CD4-positive, alpha-beta memory T cell (primary cell): ENCODE measurements at places on chromosomes 1 and 21.

GRCh38 chr1:7339953-7340352 is 431.1 kb upstream of the VAMP3 start:
- DNase-seq, result no peak

GRCh38 chr1:66412704-66413103 is 121.2 kb upstream of the SGIP1 start:
- no peak for DNase-seq

- no peak for DNase-seq
These were observed 97.9 kb downstream of the CSMD2 start for GRCh38 chr1:34066981-34067603.

GRCh38 chr1:5009376-5010065 is 355.1 kb downstream of the AJAP1 start:
- no peak for DNase-seq

DNA sequence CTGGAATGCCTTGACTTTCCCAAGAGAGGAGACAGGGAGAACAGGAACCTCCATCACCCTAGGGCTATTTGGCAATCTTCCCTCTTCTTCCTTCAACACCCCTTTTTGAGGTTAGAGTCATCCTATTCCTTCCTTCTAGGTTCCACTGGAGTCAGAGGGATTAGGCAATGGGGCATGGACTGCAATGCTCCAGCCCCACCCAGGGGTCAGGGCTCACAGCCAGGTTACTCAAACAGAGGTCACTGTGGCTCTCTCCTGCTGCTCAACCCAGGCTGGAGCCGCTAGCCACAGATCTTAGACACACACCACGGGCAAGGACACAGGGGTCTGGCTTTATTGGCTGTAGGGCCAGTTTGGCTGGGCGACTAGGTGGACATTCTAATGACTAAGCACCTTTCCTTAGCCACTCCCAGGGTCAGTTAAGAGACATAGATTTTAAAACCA is 145.5 kb upstream of the NRIP1 start:
- no peak for DNase-seq

DNA sequence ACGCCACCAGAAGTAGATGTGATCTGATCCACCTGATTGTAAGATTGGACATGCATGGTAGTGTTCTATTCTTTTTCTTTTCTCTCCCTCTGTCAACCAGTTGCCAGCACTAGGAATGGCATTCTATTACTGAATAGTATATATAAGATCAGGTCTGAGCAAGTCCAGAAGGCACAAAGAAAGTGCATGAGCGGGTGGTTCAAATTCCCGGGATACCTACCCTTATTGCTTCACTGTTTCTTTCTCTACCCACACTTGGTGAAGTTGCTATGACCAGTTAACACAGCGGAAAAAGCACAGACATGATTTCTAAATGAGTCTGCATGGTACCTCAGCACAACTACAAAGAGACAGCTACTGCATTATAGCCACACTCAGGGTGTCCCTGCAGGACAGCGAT is 64.0 kb downstream of the SLC9A1 start:
- no peak for DNase-seq

DNA sequence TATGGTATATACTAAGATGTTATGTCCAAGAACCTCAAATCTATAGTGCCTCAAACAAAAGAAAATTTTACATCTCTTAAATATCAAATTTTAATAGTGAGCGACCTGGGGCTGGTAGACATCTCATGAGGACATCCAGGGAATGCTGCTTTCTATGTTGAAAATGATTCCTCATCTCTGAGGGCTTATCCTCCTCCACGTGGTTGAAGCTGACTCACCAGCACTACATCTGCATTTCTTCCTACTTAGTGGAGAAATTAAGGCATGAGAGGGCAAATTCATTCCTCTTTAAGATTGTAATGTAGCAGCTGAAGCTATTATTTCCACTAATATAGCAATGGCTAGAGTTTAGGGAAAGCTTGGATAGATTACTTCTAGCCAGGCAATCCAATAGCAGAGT is 529.5 kb downstream of the COL11A1 start:
- no peak for DNase-seq

DNA sequence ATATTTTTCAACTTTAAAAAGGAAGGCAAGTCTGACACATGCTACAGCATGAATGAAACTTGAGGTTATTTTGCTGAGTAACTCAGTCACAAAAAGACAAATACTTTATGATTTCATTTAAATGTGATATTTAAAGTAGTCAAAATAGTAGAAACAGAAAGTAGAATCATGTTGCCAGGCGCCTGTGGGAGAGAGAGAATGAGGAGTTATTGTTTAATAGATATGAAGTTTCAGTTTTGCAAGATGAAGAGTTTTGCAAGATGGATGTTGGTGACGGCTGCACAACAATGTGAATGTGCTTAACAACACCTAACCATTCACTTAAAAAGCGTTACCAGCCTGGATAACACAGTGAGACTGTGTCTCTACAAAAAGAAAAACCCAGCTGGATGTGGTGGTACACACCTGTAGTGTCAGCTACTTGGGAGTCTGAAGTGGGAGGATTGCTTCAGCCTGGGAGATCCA is 20.7 kb upstream of the ATP1A1 start:
- no peak for DNase-seq

DNA sequence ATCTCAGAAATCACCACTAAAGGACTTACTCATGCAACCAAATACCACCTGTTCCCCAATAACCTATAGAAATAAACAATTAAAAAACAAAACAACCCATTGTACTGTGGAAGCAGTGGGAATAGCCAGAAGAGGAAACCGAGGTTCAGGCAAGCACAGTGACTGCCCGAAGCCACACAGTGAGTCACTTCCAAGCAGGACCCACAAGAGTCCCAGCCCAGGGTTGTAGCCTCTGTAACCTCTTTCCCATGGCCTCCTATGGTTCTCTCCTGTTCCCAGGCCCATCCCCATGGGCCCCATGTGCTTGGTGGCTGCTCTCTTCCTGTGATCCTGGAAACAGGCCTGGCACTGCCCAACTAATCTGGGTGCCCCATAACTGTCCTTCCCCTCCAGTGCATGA is 29.0 kb upstream of the HTR1D start:
- no peak for DNase-seq

DNA sequence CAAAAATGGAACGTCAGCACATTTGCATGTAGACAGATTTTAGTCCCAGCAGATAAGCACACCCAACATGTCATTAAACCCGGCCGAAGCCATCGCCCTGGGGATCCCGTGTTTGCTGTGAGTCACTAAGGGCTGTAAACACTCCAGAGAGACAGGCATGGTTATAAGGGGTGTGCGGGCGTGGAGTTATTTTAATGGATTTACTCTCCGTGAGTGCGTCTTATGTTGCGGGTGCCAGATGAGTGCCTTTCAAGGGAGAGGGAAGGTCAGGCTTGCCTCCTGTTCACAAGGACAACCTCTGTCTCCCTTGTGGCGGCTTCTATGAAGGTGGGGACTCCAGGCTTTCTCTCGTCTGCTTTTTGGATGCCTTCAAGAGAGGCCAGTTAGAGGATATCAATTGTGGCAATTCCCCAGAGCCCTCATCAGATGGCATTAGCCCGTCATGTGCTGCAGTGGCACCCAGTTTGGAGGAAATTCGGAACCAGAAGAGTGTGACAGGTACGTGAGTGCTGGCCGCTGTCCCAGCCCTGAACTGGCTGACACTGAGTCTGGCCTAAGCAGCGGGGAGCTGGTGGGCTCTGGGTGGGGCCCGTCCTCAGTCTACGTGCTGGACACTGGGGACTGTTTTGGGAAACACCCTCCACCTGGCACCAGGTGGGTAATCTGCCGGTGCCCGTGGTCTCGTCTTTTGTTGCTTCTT is 223.8 kb upstream of the TMEM51 start:
- DNase-seq, result no peak

GRCh38 chr1:162756523-162756922 is 34.0 kb upstream of the HSD17B7 start:
- DNase-seq, result no peak

DNA sequence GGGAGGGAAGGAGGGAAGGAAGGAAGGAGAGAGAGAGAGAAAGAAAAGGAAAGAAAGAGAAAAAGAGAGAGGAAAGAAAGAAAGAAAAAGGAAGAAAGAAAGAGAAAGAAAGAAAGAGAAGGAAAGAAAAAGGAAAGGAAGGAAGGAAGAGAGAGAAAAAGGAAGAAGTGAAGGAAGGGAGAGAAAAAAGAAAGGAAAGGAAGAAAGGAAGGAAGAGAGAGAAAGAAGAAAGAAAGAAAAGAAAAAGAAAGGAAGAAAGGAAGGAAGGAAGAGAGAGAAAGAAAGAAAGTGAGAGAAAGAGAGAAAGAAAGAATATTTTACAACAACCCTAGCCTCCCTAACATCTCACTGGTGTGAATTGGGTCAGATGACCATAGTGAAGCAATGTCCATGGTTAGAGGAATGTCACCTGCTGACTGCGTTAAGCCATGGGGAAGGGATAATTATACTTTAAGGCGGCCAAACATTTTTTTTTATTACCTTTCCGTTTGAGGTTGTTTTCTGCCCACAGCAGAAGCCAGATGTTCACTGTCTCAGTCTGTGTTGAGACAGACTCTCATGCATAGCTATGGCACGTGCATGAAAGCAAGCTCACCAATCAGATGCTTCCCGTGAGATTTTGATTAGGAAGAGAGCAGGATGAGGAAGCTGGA is 76.4 kb downstream of the SNRPE start:
- no peak for DNase-seq

GRCh38 chr1:220564216-220564615 is 36.3 kb downstream of the MARK1 start:
- no peak for DNase-seq

GRCh38 chr1:98793136-98793535 is 131.6 kb downstream of the SNX7 start:
- DNase-seq, result no peak

DNA sequence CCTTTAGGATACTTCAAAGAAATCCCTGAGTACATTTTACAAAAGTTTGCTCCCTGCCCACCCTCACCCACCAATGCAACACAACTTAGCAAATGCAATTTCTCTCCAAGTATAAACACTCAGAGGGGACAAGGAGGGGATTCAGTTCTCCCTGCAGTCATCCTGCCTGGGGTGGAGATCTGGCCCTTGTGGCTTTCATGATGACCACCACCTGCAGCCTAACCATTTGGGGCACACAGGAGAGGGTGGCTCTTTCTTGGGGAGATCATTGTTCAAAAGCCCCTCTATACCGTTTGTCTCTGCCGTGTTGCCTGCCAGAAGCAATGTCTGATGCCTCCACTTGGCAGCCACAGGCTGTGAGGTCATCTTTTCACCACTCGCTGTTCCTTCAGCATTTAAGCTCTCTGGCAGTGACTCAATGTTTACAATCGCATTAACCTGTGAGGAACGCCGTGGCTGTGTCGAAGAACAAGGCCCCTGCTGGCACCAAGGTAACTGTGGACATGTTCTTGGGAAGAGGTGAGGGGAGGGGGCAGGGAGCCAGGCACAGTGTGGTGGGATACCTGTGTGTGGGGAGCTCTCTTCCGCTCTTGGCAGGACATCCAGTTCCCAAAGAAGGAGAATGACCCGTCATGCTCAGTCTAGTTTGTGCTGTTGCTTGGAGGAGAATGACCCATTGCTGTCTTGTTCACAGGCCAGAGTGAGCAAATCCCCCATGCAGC is 103.9 kb upstream of the DUSP10 start:
- DNase-seq, result no peak

- DNase-seq, result no peak
These were observed 119.9 kb upstream of the LHX8 start for GRCh38 chr1:75014250-75014649.

DNA sequence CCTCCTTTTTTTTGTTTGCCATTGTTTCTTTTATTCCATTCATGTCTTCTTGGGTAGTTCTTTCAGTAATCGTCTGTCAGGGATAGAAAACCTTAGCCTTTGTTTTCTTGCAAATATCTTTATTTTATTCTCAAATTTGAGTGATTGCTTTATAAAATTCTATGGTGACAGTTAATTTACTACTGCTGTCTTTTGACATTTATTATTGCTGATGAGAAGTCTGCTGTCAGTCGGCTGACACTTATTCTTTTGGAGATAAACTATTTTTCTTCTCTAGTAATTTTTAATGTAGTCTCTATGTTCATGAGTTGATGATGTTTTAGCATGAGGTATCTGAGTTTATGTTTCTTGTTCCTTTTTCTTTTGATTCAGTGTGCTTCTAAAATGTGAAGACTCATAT is 983.8 kb downstream of the TTLL7 start:
- DNase-seq, result no peak

GRCh38 chr1:41448821-41449220 is 35.7 kb downstream of the EDN2 start:
- no peak for DNase-seq

DNA sequence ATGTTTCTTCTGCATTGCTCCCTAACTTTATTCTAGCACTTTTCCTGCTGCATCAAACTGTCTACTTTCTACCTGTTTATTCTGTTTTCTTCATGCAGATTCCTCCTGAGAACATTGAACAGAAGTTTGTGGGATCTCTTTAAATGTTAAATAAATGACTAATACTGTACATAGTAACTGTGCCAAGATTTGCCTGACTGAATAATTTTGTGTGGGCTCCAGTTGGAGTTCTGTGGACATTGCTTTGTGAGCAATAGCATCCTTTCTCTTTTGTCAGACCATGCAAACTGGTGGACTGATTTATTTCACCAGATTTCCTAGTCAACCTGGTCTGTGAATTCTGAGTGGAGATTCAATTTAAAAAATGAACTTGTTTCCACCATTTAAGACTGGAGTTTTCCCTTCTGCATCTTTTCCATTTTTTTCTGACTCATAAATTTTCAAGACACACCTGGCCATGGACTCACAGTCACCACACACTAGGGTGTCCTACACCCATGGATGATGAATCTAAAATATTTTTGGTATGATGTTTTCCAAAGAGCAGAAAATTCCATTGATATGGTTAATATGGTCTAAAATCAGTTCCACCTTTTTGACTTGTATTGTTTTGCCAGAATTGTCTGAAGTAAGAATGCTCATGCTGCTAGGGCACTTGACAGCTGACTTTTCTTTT is 140.7 kb upstream of the SPAG17 start:
- no peak for DNase-seq

DNA sequence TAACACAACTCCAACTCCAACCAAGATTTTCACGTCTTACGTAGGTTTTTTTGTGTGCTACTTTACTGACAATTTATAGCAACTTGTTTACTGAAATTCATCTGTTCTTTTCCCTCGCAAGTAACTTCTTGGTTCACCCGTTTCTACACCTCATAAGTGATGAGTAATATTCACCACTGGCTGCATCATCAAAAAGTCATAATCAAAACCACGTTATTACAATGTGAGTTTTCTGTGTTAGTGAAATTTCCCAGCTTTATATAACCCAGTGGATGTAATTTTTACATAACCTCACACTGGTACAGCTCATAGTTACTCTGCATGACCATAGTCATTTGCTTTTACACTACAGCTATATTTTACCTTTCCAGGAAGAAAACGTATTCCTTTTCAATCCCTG is 401.1 kb upstream of the LYPLAL1 start:
- DNase-seq, result no peak

- no peak for DNase-seq
These were observed 330.7 kb downstream of the SMYD3 start for GRCh38 chr1:246176126-246177024.

DNA sequence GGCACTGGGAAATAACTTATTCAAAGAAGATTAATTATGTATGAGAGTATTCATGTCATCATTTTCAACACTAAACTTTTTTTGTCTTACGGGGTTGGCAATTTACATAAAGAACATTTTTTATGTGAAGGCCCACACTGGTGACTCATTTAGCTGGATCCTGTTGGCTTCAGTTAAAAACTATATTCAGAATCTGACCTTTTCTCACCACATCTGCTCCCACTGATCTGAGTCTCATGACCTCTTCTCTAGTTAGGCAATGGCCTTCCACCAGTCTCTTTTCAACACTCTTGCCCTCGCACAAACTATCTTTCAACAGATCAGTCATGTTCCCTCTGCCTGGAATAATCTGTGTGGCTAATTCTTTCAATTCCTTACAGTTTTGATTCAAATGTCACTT is 53.4 kb downstream of the TMPRSS15 start:
- DNase-seq, result no peak

GRCh38 chr1:14519976-14520375 is 78.5 kb upstream of the KAZN start:
- no peak for DNase-seq
